ENCODE measurements at places on chromosomes 11 and 22.
A peak's percentile ranks its signal among the peaks of the same experiment; 100 is the strongest.

DNA sequence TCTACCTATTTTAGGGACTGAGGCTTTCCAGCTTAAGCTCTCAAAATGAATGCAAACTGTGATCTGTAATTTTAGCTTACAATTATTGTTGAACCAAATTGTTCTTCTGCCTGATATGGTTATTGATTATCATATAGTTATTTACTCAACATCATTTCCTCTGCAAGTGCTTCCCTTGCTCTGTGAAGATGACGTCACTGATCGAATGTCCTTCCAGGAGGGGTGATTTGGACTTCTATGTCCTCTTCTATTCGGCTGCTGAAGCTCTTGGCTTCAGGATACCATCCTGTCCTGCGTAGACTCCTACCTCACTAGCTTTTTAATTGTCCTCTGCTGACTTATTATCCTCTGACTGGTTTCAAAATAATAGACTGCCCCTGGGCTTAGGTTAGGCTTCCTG lies 137.4 kb upstream of the LARGE1 start:
- DNase-seq = no peak

- no peak for DNase-seq
Observed at GRCh38 chr11:132187386-132187785, 817.0 kb downstream of the NTM start.

GRCh38 chr11:92782806-92783205 lies 186.6 kb upstream of the MTNR1B start:
- DNase-seq = no peak

GRCh38 chr22:23403152-23403719 lies 176.9 kb downstream of the IGLL1 start:
- no peak for DNase-seq

DNA sequence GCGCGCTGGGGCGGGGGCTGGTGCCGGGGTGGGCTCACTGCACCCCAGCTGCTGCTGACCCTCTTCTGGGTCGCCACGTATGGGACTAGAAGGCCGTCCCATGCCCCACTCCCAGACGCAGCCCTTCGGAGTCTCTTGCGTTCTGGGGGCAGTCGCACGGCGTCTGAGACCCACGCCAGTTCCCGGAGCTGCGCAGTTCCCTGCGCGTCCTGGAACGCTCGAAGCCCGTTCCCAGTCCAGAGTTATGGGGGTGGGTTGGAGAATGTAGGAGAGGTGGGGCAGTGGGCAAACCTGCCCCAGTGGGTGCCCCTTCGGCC lies 375 bp downstream of the LAYN start:
- DNase-seq = no peak

- DNase-seq = no peak
Observed at GRCh38 chr11:116374085-116374484, 398.7 kb downstream of the BUD13 start.

DNA sequence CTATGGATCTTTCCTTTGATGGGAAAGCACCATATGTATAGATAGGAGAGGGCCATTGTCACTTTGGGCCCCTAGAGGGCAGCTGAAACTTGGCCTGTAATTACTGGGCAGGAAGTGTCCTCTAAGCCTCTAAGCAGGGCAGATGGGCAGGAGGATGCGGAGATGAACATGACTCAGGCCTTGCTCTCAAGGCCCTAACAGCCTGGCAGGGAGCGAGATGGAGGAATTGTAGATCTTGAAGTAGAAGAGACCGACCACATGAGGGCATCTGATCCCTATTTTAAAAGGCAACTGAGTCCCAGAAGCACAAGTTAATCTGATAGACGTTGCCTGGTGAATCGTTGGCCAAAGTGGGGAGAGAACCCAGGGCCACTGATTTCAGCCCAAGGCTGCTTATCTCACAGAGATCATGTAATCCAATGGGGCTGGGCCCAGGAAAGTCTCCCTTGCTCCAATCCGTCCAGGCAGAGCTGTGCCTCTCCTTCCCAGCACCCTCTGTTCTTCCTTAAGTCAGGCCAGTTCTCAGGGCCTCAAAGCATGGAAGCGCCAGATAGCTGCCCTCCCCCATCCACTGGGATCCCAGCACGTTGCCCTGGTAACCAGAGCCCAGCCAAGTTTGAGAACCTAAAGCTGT lies 2.5 kb upstream of the SEPTIN3 start:
- peak; percentile 62 for DNase-seq

- no peak for DNase-seq
Observed at GRCh38 chr11:67514116-67514515, 6.2 kb upstream of the CDK2AP2 start.

DNA sequence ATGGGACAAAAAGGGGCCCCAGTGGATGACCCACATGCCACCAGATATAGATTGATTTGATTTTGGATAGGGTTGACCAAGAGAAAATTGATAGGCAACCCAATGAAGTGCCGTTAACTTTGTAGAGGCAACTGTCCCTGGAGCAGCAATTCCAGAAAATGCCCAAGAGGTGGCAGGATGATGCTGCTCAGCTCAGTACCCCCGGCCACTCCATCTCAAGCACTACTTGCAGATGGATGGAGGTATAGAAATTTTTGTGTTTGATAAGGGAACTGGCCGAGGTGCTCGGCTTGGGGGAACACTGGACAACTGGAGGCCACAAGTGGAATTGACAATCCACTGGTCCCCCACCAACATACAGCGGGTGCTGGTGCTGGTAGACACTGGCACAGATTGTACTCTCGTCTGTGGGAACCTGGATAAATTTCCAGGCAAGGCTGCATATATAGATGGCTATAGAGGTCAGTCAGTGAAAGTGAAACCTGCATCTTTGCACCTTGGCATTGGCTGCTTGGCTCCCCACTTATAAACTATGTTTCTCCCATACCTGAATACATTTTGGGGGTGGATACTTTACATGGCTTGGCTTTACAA lies 86.3 kb downstream of the CCDC83 start:
- DNase-seq = peak; percentile 27

GRCh38 chr11:11989774-11990744 lies 18.4 kb downstream of the DKK3 start:
- no peak for DNase-seq

- no peak for DNase-seq
Observed at GRCh38 chr11:20450829-20451228, 63.3 kb downstream of the PRMT3 start.

- DNase-seq = no peak
Observed at GRCh38 chr11:115244758-115245157, 259.5 kb downstream of the CADM1 start.

- DNase-seq = no peak
Observed at GRCh38 chr11:86440305-86440716, 65.6 kb downstream of the CCDC81 start.

GRCh38 chr11:101914341-101914737 lies 471 bp upstream of the CEP126 start:
- no peak for DNase-seq

DNA sequence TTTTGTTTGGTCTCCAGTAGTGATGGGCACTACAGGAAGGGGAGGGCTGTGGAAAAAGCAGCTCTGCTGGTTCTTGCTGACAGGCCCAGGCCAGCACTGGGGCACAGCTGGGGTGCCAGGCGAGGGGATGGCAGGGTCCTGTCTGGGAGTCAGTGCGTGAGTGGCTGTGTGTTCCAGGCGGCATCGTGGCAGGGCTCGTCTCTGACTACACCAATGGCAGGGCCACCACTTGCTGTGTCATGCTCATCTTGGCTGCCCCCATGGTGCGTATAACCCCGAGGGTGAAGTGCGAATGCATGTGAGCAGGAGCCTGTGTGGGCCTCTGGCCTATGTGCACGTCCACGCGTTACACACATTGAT lies 20.9 kb downstream of the SLC37A2 start:
- no peak for DNase-seq

GRCh38 chr11:134366254-134366653 lies 34.5 kb downstream of the GLB1L2 start:
- no peak for DNase-seq

DNA sequence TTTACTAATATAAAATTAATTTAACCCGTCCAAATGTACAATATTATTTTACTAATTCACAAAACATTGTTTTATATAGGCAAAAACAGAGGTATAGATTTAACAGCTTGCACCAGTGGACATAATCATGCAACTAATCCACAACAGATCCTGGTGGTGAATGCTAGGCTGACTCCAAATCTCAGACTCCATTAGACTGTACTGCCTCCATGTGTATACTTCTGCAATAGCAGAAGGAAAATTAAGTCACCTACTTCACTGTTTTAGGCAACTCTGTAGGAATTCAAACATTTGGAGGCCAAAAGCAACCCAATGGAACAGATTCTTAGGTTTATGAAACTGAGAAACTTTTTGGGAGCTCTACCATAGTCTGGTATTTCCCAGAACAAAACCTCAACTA lies 30.0 kb upstream of the RAB39A start:
- DNase-seq = peak; percentile 22

All from CD4-positive, alpha-beta T cell treated with Interleukin-12 subunit alpha and Interleukin-12 subunit beta, for 1 hour (primary cell).